Spinal cord (tissue), 10 donors: ENCODE measurements at places on chromosomes 11 and 22.
A peak's percentile ranks its signal among the peaks of the same experiment; 100 is the strongest.

GRCh38 chr11:121655537-121656327 lies 203.0 kb upstream of the SORL1-AS1 start:
- DNase-seq: peak; percentile 90

GRCh38 chr11:107202241-107202640 lies 184.0 kb upstream of the GUCY1A2 start:
- peak; percentile 17 for DNase-seq

DNA sequence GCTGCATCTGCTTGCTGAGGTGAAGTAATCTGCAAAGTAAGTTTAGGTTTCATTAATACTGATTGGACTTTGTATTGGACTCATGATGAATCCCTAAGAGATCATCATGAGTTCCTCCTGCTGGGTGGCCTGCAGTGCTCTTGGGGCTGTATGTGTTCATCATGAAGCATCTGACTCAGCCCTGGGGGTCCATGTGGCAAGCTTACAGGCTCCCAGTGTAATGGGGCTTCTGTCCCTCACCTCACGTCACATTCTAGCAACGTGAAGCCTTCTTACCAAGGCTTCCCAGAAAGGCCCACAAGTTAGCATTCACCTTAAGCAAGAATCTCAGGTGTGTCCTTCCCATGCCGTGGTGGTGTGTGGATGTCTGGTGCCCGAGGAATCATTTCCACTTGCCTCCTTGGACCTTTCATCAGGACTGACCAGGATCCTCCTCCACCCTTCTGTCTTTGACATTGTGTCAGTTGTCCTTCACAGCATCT lies 23.7 kb downstream of the CRKL start:
- DNase-seq: no peak

DNA sequence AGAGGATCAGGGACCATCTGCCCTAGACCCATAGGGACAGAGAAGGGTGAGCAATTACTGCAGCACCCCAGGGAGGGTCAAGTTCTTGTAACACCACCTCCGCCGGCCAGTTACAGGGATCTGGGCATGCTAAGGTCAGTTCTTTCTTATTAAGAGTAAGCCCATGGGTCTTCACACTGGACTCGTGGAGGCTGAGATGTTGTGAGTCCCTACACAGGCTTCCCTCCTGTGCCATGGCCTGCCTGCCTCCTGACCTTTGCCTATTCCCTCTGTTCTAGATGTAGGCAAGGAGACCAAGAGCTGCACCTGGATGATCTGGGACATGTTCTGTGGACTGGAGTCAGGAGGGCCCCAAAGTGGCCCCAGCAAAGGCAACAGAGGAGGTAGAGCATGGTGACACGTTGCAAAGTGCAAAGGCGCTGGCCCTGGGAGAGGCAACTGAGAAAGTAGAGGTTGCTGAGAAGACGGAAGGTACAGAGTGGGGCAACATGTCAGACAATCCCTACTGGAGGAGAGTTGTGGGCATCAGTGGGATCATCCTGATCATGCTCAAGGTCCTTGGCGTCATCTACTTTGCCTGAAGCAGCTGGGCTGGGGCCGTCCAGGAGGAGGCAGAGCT lies 16.3 kb upstream of the GNAZ start:
- no peak for DNase-seq
